Stimulated activated CD4-positive, alpha-beta T cell treated with anti-CD3 and anti-CD28 coated beads, Interleukin-1b, Interleukin-23, amount 100 ng/mL, for 24 hours (primary cell): ENCODE measurements at places on chromosomes 13 and 19.

DNA sequence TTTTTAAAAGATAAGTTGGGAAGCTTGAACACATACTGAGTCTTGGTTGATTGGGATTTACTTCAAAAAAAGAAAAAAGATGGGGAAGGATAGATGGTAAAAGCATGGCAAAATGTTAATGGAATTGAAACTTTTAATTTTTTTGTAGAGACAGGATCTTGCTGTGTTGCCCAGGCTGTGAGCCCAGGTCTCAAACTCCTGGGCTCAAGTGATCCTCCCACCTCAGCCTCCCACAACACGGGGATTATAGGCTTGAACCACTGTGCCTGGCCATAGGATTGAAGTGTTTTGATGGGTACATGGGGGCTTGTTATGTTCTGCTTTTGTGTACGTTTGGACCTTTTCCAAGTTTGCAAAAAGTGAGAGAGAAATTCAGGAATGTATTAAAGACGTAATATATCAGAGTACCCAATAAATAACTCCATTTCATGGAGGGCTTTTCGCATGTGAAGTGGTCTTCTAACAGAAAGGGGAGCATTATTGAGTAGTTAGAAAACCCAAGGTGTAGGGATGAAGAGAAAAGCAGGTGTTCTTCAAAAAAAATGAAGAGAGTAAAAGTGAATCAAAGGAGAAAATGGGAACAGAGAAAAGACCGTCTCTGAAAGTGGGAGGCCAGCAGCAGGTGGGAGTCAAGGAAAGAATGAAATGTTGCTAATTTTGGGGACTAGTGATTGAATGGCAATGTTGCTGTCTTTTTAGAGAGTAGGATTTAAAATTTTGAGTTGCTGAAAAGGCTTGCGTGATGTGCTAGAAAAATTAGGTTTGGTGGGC is 55.2 kb downstream of the GARRE1 start:
- DNase-seq = no peak

- DNase-seq = no peak
Measured at GRCh38 chr13:84994582-84994981, 804.6 kb downstream of the SLITRK6 start.

- DNase-seq = no peak
Measured at GRCh38 chr13:50809133-50810090, 34.1 kb downstream of the DLEU7 start.

DNA sequence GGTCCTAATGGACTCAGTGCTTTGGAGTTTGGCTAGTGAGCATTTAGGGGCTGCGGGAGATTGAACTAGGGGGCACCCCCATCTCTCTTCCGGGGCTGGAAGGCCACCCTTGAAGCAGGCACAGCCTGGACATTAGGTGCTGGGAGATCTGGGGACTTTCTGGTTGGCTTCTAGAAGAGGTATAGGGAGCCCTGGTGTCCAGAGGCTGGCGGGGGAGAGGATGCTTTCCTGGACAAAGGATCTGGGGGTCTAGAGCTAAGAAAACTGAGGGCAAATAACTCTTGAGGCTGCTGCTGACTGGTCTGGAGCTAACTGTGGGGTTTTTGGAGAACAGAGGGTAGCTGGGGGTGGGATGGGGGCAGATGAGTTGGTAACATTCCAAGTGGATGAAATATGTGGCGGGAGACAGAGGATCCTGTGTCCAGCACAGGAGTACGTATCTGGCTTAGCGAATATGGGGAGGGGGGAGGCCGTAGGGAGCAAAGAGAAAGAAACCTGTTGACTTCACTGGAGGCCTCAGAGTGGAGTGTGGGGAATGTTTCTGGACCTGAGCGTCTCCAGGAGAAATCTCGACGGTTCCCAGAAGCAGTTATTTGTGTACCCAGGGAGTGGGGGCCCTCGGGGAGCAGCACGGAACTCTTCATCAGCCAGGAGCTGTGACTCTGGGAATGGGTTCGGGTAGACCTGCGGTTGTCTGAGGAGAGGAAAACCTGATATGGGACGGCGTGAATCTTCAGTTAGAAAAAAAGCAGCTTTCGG is 1.4 kb downstream of the HNRNPUL1 start:
- no peak for DNase-seq

- no peak for DNase-seq
Measured at GRCh38 chr13:49240017-49240416, 7.7 kb upstream of the CDADC1 start.

- DNase-seq = no peak
Measured at GRCh38 chr13:93023929-93024328, 202.7 kb upstream of the GPC6 start.

DNA sequence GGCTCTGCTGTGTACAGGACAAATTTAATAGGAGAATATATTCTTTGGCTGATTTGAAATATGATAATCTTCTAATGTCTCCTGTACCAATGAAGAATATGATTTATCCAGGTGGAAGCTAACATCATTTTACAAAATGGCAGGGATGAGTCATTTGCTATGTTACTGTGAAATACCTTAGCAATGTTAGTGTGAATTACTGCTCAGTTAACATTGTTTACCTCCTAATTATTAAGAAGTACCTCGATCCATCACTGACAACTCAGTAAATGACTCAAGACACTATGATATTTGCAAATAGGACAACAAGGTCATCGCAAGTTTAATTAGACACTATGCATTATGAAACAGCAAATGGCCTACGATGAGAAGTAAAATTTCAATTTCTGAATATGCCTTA is 309.1 kb upstream of the EDNRB start:
- DNase-seq = no peak

- DNase-seq = no peak
Measured at GRCh38 chr13:51907040-51907732, 45.4 kb downstream of the CCDC70 start.

- no peak for DNase-seq
Measured at GRCh38 chr13:24668955-24669582, 11.1 kb upstream of the ATP12A start.

- DNase-seq = no peak
Measured at GRCh38 chr13:78521091-78521490, 82.3 kb downstream of the POU4F1 start.

DNA sequence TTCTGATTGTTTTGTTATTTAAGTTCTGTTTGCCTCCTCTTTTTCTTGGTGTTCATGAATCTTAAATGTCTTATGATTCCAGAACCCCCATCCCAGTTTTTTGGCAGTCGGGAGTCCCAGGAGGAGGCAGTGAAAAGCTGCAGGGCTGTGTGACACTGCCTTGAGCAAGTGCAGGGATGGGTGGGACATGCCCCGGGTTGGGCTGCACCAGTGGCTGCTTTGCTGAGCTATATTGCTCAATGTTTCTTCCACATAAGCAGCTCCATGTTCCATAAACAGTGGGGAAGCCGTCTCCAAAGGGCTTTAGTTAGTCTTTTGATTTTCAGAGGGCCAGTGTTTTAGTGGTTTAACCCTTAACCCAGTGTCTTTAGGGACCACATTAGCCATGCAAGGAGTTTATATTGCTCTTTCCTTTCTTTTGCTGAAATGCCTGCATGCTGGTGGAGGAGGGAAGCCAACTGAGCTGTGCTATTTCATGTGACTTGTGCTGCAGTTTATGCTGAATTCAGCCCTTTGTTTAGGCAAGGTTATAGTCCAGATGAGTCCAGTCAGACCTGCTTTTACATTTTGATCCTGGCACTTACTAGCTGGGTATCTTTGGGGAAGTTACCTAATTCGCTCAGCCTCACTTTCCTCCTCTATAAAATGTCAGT is 13.1 kb downstream of the ATP8A2 start:
- no peak for DNase-seq

- DNase-seq = no peak
Measured at GRCh38 chr13:48094404-48094780, 512 bp downstream of the MED4 start.

- DNase-seq = no peak
Measured at GRCh38 chr13:114161644-114162532, 17.2 kb upstream of the CFAP97D2 start.

- DNase-seq = no peak
Measured at GRCh38 chr13:41649659-41650058, 192.3 kb downstream of the RGCC start.

GRCh38 chr13:49053215-49053614 is 77.5 kb downstream of the FNDC3A start:
- no peak for DNase-seq

DNA sequence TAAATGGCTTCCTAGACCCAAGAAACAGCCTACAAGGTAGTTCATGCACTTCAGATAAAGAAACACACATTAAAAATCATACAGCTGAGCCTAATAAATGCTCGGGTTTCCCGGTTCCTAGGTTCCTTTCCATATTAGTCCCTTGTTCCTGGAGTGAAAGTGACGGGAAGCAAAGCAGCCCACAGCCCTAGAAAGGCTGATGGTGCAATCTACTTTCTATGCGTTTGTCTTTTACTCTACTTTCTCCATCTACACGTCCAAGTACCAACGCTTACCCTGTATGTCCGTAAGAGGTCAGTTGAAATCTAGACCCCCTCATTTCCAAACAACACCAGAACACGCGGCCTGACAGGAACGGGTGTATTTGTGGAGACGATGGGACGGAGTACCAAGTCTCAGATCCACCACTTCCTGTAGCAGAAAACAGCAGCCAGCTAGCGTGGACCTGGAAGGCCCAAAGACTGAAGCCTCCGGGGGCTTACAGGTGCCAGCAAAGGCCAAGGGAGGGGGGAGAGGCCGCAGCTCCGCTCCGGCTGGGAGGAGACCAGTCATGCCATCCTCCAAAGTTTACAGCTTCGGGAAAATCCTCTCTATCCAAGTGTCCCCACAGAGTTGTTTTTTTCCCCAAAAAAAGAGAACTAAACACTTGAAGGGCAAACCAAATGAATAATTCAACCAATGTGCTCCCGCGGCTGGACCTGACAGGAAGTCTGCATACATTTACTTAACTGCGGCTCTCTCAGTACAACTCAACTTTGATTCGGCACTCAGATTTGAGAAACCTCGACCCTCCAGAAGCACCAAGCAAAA is 34.1 kb downstream of the STK24 start:
- DNase-seq = no peak

DNA sequence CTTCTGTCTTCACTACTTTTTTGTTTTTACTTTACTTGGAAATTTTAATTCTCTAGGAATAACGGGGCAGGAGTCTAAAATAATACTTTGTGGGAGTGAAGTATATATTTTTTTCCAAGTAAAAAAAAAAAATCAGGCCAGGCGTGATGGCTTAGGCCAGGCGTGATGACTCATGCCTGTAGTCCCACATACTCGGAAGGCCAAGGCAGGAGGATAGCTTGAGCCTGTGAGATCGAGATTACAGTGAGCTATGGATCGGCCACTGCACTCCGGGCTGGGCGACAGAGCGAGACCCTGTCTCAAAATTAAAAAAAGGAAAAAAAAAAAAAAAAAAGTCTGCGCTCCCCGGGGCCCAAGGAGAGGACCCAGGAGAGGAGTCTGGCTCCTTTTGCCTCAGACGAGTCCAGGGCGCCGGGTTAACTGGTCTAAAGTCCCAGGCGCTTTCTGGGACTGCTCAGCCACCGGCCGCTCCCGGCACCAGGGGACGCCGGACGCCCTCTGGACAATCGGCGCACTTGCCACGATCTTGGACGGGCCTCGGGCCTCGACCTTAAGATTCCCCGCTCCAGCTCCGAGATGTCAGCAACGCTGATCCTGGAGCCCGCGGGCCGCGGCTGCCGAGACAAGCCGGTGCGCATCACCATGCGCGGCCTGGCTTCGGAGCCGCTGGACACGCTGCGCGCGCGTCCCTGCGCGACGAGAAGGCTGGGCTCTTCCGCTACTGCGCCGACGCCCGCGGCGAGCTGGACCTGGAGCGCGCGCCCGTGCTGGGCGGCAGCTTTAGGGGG is 2.7 kb upstream of the ZFP82 start:
- DNase-seq = no peak

DNA sequence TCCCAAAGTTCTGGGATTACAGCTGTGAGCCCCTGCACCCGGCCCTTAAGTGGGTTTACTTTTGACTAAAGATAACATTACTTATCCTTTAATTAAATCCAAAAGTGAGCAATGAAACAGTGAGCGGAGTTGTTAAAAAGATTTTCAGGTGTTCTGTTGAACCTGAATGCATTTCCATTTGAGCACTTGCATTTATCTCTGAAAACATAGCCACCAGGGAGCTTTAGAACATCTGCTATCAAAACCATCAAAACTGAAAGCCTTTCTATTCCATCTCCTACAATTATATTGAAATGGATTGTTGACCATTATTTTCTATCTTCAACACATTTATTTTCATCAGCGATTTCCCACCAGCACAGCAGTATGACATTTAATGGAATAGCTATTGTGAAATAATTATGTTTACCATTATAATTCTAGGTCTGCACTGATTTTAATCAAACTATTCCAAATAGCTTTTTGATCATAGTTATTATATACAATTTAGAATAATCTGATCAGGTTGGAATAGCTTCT is 269.0 kb downstream of the FGF14 start:
- no peak for DNase-seq

- DNase-seq = no peak
Measured at GRCh38 chr19:45311621-45312020, 11.1 kb downstream of the CKM start.

GRCh38 chr13:113763254-113763653 is 4.2 kb downstream of the TMEM255B start:
- no peak for DNase-seq

DNA sequence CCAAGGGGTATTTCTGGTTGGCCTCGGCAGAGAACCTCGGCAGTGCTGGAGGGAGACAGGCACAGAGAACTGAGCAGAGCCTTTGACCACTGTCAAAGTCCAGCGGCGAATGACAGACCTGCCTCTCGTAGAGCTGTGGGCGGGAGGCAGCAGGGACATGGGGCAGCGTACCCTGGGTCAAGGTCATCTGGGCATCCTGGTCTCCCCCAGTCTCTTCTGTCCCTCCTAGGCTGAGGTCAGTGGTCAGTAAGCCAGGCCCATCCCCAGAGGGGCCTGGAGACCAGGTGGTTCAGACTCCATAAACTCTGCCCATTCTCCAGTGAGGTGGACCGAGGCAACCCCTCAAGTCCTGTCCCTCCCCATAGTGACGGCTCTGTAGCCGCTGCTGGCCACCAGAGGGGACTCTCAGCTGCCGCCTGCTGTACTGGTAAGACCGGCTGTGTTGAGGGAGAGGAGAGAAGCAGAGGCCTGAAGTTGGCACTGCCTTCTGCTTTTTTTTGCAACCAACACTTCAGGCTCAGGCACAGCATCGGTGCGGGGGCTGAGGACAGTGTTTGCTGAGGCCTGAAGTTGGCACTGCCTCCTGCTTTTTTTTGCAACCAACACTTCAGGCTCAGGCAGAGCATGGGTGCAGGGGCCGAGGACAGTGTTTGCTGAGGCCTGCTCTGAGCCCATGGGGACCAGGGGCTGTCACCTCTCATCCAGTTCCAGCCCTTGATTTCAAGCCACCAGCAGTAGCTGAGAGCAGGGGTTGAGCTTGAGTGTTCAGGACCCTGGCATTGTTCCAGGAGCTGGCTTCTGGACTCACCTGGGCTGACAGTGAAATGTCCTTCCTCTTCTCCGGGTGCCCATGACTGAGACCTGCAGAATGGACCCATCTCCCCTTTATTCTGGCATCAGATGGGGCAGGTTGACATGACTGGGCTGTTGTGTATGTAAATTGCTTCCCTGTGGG is at the start of gene PGLYRP2:
Gene PGLYRP2 (minus strand): TSS at position 111 of the 955 bp plus-strand sequence. CDS start 130 bp downstream, outside the sequence.
- DNase-seq = no peak

DNA sequence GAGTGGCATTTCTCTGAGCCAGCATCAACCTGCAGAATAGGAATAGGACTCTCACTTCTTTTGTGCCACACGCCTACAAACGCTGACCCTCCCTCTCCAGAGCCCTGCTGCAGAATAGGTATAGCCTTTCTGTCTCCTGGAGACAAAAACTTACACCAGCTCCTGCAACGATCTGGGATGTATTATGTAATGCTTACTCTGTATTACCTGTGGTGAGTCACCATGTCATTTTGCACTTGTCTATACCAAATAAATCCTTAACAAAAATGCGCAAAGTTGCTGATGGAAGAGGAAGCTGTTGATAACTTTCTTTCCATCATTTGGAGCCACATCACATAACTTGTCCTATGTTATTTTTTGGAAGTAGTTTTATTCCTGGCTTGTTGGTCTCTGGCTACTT is 155.8 kb upstream of the FNDC3A start:
- DNase-seq = no peak
